Mesothelial cell of epicardium (in vitro differentiated cells): ENCODE measurements at places on chromosomes 4 and X.

DNA sequence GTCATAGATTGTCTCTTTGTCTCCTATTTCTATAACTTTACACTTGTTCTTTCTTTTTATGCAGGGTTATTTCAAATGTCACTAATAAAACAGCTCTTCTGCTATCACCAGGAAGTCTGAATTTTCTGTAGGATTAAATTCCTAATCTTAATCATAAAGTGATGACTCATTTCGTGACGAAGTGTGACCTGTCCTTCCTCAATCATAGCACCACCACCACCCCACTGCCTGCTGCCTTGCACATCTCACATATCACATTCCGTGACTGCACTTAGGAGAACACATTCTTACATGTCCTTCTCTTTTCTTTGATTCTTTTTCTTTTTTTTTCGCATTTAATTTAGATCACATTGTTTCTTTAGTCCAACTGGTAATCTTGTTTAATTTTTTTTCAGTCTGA lies 57.7 kb upstream of the UGT2B7 start:
- no peak overlapping the region for H3K27ac ChIP-seq
- peaks cover 8% of the 10 kb centered on the region for H3K36me3 ChIP-seq
- H3K27me3 ChIP-seq, result no peaks in the 10 kb centered on the region
- no peaks in the 10 kb centered on the region for H3K4me1 ChIP-seq
- H3K4me3 ChIP-seq, result no peak overlapping the region

GRCh38 chr4:76688619-76689144 lies 209.3 kb downstream of the SOWAHB start:
- no peaks in the 10 kb centered on the region for H3K27me3 ChIP-seq
- H3K27ac ChIP-seq, result peak overlapping the region; percentile 92
- peak overlapping the region; percentile 84 for H3K4me3 ChIP-seq
- no peak for DNase-seq
- H3K36me3 ChIP-seq, result no peaks in the 10 kb centered on the region
- peaks cover 61% of the 10 kb centered on the region for H3K4me1 ChIP-seq

- peak overlapping the region; percentile 85 for H3K27ac ChIP-seq
These were observed 9.1 kb upstream of the ELF4 start for GRCh38 chrX:130119312-130119898.

GRCh38 chrX:11770320-11770719 lies 12.3 kb downstream of the MSL3 start:
- DNase-seq, result no peak
- H3K27me3 ChIP-seq, result no peaks in the 10 kb centered on the region
- H3K27ac ChIP-seq, result no peak overlapping the region
- no peaks in the 10 kb centered on the region for H3K4me1 ChIP-seq
- H3K36me3 ChIP-seq, result peaks cover 13% of the 10 kb centered on the region
